GDM1 (cell line): ENCODE measurements at places on chromosomes 16 and 17.

DNA sequence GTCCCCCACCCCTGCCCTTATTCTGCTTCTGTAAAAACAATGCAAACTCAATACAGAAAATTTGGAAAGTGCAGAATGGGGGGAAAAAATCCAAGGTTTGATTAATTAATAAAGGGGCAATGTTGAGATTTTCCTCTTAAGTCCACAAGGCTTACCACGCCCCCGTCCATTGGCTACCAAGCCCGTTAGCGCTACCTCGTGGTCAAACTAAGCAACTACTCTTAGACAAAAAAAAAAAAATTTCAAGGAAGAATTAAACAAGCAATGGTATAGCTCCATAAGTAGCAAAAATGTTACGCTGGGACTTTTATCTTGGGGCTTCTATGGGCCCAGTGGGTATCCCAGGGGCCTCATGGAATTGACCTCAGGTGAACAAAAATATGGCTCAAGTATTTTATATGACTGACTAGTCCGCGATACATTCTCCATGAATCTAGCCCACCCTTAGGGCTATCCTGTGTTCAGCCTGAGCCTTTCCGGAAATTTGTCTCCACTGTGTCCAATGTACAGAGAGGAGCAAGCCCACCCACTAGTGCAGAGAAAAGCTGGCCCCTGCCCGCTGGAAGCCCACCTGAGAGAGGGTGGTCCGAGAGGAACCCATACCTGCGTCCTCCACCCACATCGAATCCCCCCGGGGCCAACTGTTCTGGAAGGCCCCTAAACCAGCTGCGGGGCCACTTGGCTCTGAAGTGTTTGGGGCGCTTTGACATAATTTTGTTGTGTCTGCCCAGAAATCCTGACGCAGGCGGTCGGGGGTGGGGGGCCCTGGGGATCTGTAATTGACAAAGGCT lies 19.1 kb upstream of the TEX2 start:
- peak; percentile 40 for DNase-seq

- no peak for DNase-seq
Measured at GRCh38 chr17:44309472-44309871, 1.1 kb downstream of the RUNDC3A start.

GRCh38 chr16:78331731-78332130 lies 232.3 kb downstream of the WWOX start:
- DNase-seq = no peak

DNA sequence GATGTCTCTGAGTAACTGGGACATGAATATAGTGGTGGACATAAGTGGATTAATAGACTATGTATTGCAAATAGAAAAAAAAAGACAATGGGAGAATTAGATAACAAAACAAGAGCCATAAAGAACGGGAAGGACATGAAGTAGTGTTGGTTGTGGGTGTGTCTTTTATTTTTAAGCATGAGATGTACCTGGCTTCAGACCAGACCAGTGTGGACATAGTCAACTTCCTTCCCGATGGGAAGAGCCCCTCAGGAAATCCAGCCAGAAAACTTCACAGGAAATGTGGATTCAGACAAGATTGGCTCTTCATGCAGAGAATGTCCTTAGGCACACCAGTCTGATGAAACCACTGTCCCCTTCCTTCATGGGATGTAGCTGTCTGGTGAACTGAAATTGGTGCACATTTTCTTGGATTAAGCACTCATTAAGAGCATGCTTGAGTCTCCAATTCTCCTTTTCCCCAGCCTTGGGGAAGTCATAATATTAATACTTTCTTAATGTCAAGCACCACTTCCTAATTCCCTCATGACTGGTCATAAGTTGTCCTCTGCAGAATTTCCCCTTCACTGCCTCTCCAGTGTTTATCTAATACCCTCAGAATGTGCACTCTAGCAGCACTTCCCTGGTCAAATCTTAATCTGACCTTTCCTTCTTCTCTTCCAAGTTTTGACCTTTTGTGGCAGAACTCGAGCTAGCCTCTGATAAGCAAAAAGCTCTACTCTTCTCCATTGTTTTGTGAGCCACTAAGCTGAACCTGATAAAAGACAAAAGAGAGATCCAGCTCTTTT lies 350.6 kb upstream of the MAF start:
- no peak for DNase-seq

GRCh38 chr16:75048530-75048929 lies 49.7 kb downstream of the ZNRF1 start:
- DNase-seq = no peak

- no peak for DNase-seq
Measured at GRCh38 chr16:239948-240277, 5.3 kb downstream of the FAM234A start.
